ENCODE measurements at places on chromosomes 12 and 14.

GRCh38 chr12:78164154-78164553, 333.5 kb downstream of the NAV3 start:
- DNase-seq, result no peak

- DNase-seq, result no peak
These were observed 71.7 kb upstream of the PRICKLE1 start for GRCh38 chr12:42660968-42661937.

- no peak for DNase-seq
These were observed 18.3 kb downstream of the PLEKHG7 start for GRCh38 chr12:92721130-92721529.

GRCh38 chr12:115953450-115953849, 324.0 kb downstream of the MED13L start:
- no peak for DNase-seq

GRCh38 chr12:3797531-3798048, 44.7 kb upstream of the CRACR2A start:
- DNase-seq, result no peak

DNA sequence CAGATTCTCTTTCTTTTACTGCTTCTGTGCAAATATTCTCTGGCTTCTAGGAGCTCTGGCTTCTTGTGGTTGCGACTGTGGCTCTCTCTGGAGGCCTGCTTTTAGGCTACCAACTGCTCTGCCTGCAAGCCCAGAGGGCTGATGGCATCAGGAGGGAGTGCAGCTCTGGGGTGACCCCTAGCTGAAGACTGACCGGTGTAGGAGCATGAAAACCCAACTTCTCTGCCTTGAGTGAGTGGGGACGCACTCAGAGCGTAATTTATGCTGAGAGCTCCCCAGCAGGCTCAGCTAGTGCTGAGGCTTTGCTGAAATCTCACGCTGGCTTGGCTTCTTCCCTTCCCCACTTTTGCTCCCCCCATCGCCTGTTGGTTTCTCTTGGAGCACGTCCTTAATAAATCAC, 29.9 kb upstream of the RBM19 start:
- DNase-seq, result no peak

DNA sequence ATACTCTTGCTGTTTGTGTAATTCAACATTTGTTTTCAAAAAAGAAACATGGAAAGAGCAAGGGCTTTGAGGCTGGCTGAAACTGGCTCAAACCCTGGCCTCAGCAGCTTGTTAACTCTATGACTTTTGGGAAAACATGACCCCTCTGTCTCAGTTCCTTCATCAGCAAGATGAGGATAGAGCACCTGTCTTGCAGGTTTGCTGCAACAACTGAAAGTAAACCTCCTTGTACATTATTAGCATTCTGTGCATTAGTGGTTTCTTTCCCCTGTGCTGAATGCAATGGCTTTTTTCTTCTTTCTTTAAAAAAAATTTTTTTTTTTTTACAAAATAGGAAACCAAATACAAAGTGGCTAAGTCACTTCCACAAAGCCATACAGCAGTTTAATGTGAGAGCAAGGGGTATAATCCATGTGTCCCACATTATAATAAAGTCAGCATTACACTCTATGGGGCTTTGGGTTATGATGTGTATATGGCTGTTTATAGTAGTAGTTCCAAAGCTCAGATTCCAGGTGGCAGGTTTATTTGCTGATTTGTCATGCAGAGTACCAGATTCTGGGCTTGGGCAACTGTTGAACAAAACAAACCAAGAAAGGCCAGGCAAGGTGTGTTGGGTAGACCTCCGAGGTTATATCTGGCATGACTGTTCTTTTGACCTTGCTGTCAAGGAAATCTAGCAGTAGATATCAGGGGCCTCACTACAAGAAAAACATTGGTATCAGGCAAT, 194.5 kb upstream of the CNOT2 start:
- DNase-seq, result no peak

- DNase-seq, result no peak
These were observed 41.0 kb downstream of the CMKLR1 start for GRCh38 chr12:108297895-108298760.

DNA sequence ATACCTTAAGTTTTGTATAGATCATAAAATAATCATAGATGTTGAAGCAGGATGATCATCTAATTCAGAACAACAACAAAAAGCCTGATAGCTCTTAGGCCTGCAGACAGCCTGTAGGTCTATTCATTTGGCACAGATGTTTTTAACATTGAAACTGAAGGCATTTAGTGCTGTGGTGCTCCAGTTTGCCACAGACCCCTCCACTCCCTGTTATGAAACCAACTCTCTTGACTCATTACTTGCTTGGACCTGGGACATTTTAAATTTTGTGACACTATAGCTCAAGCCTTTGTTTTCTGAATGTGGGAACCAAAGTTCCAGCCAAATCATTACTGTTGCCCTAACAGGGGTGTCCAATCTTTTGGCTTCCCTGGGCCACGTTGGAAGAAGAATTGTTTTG, 9.1 kb downstream of the PRKCH start:
- no peak for DNase-seq

DNA sequence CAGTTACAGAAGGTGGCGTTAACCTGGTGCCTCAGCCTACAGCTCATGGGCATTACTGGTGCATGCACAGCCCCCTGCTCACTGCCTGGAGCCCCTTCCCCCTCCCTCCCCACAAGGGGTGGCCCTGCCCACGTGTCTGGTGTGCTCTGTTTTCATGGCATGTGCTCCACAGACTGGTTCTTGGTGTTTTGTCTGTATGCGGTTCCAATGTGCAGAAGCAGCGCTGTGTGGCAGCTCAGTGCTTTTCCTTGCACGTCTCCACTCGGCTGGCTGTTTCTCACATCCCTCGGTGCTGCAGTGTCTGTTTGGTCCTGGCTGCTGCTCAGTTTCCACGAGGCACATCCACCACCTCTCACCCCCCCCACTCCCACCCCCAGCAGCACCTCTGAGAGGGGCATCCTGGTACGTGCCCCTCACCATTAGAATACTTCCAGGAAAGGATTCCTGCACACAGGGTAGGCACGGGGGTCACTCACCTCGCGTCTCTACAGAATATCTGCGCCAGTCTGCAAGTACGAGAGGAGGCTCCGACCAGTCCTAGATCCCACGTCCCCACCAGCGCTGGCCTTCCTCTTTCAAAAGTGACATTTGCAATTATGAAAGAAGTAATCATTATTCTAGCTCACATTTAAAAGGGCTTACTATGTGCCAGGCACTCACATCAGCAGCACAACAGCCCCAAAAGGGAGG, 27.1 kb downstream of the DIO3 start:
- no peak for DNase-seq

DNA sequence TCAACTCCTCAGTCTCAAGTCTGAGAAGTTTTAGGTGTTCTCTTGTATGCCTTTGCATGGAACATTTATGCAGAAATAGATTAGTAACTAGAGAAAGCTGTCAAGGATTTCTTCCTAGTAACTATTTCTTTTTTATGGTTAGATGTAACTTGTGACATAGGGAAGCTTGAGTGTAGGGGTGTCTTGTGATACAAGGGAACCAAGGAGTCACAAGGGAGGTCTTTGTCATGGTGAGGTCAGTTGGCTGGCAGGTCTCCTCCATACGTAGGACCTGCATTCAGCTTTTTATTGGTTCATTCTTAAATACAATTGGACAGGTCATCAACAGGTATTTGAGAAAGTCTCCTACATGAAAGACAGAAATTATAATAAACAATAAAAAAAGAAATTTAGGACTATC, 394.0 kb upstream of the CCDC196 start:
- no peak for DNase-seq

All from stimulated activated CD8-positive, alpha-beta memory T cell treated with anti-CD3 and anti-CD28 coated beads, Interleukin-7, amount 100 ng/mL, for 24 hours (primary cell).